ENCODE measurements at places on chromosomes 12 and 14.

GRCh38 chr12:50589650-50590435 is 85.1 kb downstream of the DIP2B start:
- no peak for DNase-seq

DNA sequence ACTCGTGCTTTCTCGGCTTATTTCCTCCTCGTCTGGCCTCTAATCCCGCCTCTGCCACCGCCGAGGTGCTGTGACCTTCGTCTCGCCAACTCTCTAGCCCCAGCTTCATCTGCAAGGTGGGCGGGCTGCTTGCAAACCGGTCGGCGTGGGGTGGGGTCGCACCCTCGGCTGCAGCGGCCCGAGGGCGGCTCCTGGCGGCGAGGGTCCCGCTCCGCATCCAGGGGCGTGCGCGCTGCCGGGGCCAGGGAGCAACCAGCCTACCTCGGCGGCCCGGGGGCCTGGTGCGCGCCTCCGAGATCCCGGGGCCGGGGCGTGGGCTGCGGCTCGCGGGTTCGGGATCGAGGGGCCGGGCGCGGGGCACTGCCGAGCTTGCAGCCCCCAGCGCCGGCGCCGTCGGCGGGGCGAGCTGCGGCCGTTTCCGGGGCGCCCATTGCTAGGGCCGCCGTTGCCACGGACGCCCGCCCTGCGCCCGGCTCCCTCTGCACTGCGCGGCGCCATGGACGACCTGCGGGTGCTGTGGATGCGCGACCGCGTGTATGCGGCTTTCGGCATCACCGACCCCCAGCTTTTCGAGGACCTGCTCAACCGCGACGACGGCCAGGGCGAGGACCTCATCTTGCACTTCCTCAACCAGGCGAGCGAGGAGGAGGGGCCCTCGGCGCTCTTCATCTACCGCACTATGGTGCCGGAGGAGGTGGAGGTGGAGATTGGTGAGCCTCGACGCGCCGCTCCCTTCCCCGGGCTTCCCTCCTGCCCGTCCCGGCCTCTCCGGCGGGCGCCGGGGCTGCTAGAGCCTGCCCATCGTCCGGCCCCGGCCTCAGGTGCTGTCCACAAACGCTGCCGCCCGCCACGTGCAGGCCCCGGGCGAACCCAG is at the start of gene DNAH10:
DNAH10 (plus strand) TSS at position 461 of the 874 bp plus-strand sequence; CDS start at position 497, 36 bp downstream.
- DNase-seq = peak; percentile 53

DNA sequence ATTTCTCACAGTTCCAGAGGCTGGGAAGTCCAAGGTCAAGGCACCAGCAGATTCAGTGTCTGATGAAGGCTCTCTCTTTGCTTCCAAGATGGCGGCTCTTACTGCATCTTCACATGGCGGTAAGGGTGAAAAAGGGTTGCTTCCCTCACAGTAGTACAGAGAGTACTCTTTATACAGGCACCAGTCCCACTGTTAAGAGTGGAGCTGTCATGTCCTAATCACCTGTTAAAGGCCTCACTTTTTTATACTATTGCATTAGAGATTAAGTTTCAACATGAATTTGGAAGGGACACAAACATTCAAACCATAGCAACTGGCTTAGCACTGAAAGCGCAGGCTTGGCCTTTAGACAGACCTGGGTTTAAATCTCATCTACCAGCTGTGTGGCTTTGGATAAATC is 50.0 kb upstream of the TCL1A start:
- no peak for DNase-seq

DNA sequence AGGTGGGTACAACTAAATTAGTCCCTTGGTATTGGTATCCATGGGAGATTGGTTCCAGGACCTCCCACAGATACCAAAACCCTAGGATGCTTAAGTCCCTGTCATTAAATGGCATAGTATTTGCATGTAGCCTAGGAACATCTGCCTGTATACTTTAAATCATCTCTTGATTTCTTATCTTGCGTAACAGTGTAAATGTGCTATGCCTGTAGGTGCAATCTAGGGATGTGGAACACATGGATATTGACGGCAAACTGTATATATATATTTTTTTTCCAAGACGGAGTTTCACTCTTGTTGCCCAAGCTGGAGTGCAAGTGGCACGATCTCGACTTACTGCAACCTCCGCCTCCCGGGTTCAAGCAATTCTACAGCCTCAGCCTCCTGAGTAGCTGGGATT is 1.5 kb downstream of the KNTC1 start:
- no peak for DNase-seq

DNA sequence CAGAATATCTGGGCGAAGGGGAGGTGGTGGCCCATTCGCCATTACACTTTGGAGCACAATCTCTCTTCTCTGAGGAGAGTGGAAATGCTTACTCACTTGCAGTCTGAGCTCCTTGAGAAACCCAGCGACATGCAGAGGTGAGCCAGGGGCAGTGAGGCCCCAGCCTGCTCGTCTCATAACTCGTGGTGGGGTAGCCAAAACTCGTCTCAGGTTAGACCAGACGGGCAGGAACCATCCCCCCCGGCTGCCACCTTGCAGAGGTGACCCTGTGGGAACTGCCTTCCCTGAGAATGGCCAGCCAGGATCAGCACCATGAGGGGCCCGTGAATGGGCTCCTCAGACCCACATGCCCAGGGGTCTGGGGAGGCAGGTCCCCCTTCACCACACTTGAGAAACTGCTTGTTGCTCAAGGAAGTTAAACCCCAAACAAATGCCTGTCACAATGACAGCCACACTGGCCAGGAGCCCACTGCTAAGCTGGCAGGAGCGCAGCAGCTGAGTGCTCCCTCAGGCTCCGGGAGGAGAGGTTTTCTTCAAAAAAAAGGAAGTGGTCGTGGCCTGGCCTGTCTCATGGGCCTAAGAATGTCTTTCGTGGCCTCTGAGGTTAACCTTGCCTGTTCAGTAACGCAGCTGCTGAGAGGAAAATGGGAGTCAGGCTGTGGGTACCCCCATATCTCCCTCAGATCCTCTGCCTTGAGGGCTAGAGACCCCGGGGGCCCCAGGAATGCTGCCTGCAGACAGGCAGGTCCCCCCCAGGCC is 9.2 kb upstream of the ALDH2 start:
- peak; percentile 97 for DNase-seq

GRCh38 chr12:112357214-112357613 is 25.0 kb downstream of the HECTD4 start:
- DNase-seq = no peak
